ENCODE measurements at places on chromosomes 12 and 14.

- no peak for DNase-seq
These were observed 97.1 kb downstream of the SLC38A6 start for GRCh38 chr14:61077951-61078720.

- no peak for DNase-seq
These were observed 29.7 kb downstream of the CPNE8 start for GRCh38 chr12:38875586-38876228.

DNA sequence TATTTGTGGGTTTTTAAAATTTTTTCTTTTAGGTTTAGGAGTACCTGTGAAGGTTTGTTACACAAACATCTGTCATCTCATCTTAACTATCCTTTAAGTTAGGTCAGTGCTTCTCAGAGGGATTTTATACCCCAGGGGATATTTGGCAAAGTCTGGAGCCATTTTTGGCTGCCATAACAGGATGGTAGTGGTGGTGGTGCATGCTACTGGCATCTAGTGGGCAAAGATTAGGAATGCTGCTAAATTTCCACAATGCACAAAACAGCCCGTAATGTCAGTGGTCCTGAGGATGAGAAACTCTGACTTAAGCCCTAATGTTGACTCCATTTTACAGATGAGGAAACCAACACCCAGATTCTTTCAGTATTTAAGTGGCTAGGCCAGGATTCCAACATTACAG lies 85.2 kb upstream of the MYF6 start:
- DNase-seq: no peak

DNA sequence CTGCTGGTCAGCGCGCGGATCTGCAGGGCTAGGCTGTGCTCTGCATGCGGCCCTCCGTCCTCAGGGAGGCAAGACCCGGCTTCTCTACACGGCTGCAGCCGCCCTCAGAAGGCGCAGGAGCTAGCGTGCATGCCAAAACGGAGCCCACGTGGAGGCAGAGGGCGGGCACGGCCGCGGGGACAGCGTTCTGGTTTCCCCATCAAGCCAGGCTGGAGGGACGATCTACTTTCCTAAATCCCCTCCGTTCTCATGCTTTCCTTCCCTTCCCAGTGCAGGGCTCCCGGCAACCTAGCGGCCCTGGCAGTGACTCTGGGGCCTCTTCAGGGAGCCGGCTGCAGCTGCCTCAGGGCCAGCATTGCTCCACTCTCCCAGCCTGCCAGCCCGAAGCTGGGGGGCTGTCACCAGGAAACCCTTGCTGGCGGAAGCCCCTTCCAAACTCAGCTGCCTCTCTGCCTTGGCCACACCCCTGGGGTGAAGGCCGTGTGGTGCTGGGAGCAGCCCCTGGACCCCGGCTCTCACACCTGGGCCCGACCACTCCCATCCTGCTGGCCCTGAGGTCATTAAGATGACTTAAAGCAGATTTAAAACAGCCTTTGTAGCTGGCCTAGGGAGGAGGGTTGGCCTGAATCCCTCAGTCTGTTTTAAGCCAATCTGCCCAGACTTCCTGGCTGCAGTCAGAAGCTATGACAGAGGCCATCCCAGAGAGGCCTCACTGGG lies 9.2 kb upstream of the GOLGA3 start:
- DNase-seq: no peak

GRCh38 chr14:76782885-76783566 lies 21.8 kb downstream of the VASH1 start:
- DNase-seq: no peak
